Inflammatory macrophage treated with lipopolysaccharide for 4 hours (primary cell): ENCODE measurements at places on chromosomes 5 and 9.
A peak's percentile ranks its signal among the peaks of the same experiment; 100 is the strongest.

GRCh38 chr5:119287547-119288111 lies 68.2 kb upstream of the TNFAIP8 start:
- peak; percentile 63 for DNase-seq

DNA sequence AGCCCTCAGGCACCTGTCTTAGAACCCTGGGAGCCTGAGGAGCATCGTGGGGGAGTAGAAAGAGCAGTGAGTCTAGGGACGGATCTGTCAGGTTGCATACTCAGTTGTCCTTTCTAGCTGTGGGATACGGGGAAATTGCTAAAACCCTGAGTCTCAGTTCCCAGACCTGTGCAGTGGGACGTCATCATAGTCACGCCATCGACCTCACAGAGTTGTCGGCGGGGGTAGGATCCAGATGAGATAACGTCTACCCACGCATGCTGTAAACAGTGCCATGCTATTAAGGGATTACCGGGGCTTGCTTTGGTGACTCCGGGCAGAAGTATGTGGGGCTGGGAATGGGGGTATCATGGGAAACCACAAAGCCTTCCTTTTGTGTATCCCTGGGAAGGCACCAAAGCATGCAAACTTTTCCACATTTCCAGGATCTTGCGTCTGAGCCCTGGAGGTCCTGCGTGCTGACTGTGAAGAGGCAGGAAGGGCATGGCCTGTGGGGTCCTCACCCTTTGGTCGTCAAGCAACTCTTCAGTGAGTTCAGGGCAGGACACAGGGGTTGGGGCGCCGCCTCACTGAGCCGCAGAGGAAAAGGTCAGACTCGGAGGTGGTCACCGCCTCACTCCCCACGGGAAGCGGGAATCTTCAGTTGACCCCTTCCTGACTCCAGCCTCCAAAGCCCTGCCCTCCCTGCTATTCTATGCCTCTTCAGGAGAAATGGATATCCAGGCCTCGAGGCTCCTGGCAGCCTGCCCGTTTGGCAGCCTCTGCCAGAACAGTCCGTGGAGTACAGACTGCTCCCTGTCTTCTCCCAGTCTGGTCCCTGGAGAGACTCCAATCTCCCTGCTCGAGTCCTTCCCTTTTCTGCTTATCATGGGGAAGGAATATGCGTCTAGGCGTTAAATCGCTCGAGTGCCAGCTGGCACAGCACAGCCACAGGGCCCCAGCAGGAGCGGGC lies 186.8 kb upstream of the KLF9 start:
- DNase-seq: peak; percentile 8

GRCh38 chr9:98147582-98147981 lies 28.6 kb upstream of the TRIM14 start:
- DNase-seq: no peak

DNA sequence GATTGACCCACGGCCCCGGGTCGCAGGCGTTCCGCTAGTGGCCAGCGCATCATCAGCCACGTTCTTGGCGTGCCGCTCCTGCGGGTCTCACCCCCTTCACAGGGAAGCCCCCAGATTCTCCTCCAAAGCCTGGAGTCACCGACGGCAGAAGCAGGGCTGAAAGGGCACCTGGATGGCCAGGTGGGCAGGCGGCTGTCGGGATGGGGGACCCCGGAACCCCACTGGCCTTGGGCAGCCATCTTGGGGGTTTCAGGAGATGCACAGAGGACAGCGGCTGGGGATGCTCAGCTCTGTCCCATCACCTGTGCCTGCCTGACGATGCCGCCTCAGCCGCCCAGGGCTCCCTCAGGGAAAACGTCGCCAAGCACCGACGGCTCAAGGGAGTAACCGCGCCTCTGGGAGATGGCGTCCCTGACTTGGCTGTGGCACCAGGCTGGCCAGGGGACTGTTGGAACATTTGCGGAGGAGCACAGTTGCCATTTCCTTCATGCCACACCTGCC lies 14.1 kb upstream of the SLC9A3 start:
- DNase-seq: no peak
